ENCODE measurements at places on chromosomes 11 and 22.

DNA sequence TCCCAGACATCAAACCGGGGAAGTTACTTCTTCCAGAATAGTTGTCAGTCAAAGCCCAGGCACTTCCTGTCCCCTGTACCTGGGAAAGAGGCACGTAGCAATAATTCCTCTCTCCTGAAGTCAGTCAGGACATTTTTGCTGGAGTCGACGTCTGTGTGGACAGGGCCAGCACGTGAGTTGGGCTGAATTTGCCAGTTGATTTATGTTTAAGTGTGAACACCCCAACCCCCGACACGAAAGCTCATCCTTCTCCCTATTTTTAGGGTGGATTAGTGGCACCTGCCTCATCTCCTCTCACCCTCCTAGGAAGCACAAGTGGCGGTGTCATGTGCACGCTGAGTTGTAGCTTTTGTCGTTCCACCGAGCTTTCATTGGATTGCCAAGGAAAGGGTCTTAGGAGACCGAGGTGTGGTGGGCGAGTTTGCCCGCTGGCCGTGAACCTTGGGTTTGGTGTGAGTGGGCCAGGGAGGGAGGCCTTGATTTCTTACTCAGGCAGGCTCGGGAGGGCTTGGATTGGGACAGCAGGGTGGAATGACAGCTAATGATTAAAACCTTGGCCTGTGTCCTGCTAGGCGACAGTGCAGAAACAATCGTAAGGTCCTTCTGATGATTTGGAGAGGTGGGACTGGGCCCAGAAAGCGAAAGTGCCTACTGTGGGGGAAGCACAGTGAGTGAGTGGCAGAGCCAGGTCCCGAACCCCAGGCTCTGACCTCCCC is 87.0 kb upstream of the CRYBB3 start:
- peak; percentile 91 for DNase-seq

GRCh38 chr11:93623179-93623578 is 38.3 kb upstream of the CEP295 start:
- no peak for DNase-seq

- DNase-seq = no peak
Observed at GRCh38 chr22:46392137-46392844, 56.8 kb downstream of the TRMU start.

DNA sequence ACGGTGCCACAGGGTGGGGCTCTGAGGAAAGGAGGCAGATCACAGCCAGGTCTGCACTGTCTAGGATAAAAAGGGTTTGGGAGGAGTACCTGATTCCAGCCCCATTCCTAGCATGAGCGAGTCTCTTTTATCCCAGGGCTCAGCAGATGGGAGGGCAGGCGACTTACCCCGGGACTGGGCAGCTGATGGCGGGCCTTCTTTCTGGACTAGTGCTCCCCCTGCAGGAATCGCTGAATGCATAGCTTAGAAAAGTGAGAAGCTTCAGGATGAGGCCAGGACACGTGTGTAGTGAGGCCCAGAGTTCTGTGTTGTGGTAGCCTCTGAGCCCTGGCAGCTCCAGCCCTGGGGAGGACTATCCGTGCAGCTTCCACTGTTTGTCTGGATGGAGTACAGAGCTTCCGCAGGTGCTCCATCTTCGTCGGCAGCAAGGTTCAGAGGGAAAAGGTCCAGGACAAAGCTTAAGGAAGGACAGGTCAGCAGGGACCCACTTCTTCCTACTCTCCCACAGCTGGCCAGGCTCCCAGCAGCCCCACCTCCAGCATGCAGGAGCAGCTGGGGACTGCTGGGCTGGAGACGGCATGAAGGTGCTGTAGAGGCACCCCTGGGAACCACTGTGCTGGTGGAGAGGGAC is 30.4 kb downstream of the COMMD9 start:
- DNase-seq = peak; percentile 33

- no peak for DNase-seq
Observed at GRCh38 chr11:20114588-20114987, 45.7 kb downstream of the DBX1 start.

DNA sequence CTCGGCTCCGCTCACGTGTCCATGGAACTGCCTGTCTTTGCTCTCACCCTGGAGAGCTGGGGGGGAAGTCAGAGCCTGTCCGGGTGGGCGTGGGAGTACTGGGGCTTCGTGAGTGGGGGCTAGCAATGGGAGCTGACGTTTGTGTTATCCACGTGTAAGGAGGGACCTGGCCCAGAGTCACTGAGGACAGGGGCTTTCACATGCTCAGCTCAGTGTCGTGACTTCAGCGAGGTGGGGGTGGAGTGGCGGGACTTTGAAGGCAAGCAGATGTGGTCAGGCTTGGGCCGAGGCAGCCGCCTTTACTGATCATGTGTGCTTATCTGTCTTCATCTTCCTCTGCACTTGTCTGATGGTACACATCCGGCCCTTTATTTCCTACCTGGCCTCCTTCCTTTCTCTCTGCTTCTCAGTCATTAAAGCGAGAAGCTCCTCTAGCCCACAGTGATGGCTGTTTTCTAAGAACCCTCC is 113.1 kb upstream of the NNMT start:
- DNase-seq = peak; percentile 81

DNA sequence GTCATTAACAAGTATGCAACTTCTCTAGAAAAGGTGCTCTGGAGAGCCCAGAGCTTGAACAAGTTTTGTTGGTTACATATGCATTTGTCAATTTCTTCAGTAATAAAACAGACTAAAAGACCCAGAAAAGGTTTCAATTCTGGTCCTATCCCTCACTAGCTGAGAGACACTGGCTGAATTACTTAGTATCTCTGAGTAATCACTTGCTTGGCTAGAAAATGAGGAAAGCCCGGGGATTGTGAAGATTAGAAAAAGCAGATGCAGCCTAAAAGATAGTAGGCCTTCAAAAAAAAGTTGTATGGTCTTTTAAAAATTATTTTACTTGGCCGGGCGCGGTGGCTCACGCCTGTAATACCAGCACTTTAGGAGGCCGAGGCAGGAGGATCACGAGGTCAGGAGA is 41.2 kb downstream of the MAPK1 start:
- no peak for DNase-seq

- no peak for DNase-seq
Observed at GRCh38 chr22:30460147-30460546, 11.7 kb downstream of the SEC14L3 start.

Measured in gastrocnemius medialis (tissue), 4 donors.